ENCODE measurements at places on chromosomes 5 and 9.

- DNase-seq: no peak
These were observed 124.8 kb upstream of the RAD23B start for GRCh38 chr9:107158321-107158720.

GRCh38 chr5:10545084-10545483 is 18.8 kb upstream of the ANKRD33B start:
- no peak for DNase-seq

DNA sequence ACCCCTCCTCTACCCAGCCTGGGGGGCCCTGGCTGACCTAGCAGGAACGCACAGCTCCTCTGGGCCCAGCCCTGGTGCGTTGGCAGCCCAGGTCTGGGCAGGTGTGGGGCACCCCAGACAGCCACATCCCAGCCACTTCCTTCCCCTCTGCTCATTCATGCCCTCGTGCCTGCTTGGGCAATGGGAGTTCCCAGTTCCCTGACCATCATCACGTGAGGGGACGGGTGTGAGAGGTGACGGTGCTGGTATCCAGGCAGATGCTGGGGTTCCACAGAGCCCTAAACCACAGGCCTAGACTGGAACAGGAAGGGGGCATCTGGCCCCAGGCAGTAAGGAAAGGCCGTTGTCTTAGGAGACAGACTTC is 8.4 kb downstream of the RALGDS start:
- no peak for DNase-seq

- no peak for DNase-seq
These were observed 87.1 kb upstream of the FBXW11 start for GRCh38 chr5:172093559-172093958.

DNA sequence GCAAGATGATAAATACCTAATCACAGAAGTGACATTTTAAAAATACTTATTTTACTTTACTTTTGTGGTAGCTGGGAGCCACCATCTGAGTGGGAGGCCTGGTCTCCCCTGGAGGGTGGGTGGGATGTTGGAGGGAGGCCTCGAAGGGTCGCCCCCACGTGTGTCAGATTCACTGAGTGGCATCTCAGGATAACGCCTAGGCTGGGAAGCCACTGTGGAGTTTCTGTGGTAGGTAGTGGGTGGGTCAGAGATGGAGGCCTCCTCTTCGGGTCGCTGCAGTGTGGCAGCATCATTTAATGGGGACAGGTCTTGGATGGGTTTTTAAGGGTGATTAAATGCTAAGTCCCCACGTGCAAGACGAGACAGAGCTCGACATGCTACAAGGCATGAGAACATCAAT is 1154.8 kb upstream of the CDH18 start:
- DNase-seq: no peak

- no peak for DNase-seq
These were observed 10.5 kb downstream of the EXD3 start for GRCh38 chr9:137412431-137412830.

GRCh38 chr9:115891929-115892328 is 261.7 kb upstream of the PAPPA start:
- DNase-seq: no peak

DNA sequence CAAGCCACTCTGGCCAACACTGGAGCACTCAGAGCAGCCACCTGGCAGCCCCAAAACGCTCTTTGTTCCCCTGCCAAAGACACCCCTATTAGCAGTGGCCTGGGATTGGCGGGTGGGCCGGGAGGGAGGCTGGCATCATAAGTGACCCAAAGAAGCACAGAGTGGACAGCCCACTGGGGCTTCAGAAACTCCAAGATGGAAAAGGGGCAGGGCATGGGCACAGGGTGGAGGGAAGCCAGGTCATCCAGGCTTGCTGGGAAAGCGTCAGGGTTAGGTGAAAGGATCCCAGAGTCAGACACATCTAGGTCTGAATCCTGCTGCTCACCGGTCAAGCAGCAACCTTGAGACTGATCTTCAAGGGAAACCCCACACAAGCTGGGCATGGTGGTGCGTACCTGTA is 14.8 kb downstream of the EEIG1 start:
- DNase-seq: no peak

GRCh38 chr5:178546675-178547033 is 43.5 kb downstream of the COL23A1 start:
- no peak for DNase-seq

DNA sequence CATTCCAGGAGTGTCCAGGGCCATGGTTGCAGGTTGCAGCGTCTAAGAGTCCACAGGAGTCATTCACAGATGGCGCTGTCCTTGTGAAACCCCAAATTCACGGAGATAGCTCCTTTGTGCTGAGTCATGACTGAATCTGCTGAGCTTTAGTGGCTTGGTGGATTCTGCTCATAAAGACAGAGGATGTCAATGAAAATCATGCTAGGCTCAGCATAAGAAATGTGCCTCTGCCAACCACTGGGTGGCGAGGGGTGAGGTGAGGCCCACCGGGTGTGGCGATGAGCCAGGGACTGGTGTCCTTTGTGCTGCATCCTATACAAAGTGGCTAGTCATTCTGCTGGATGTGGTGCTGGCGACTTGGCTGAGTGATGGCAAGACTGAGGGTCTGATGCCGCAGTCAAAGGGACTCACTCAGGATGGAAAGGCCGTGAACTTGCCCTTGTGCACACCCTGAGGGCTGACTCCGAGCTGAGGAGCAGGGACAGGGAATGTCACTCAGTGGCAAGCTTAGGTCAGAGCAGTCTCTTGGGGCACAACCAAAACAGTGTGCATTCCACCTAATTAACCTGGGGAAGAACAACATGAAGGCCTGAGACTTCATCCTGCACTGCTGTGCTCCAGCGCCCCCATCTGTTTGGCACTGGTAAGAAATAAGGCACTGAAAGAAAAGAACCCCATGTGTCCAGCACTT is 71.5 kb downstream of the DAP start:
- no peak for DNase-seq

- no peak for DNase-seq
These were observed 12.1 kb upstream of the NCS1 start for GRCh38 chr9:130159915-130160670.

DNA sequence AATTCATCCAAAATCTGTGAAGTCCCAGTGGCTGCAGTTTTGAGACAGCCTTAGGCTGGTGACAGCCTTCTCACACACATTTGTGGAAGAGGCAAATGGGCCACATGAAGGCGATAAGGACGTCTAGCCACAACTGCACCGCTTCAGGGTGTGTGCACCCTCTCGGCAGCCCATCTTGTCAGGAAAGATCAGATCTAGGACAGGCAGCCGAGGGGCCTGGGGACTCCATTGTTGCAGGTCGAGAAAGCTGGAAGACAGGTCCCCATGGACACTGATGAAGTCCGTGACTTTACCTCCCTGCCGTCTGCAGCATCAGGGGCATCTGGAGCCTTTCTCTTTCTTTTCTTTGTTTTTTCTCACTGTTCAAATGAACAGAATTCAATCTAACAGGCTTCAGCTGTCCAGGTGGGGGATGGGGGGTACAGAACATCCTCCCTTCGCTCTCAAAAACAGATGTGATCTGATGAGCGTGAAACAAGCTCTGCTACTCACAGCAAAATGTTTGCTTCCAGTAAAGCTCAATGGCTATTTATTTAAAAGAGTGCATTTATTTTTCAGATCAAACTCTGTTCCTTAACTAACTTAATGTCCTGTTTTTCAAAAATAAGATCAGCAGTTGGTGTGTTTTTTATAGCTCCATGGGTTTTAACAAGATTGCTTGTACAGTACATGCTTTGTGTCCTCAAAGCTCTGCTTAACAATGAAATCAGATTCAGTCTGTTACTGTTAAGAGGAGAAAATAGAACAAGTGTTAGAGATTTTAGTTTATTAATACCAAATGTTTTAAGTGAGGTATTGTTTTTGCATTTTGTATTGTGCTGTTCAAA is 111.8 kb upstream of the OTULINL start:
- DNase-seq: no peak

- DNase-seq: no peak
These were observed 40.3 kb downstream of the ZNF354A start for GRCh38 chr5:178690208-178690607.

GRCh38 chr9:35001803-35002502 is 12.4 kb downstream of the DNAJB5 start:
- DNase-seq: no peak

GRCh38 chr9:105172436-105172835 is 72.0 kb upstream of the SLC44A1 start:
- no peak for DNase-seq

- no peak for DNase-seq
These were observed 246.2 kb downstream of the MAN2A1 start for GRCh38 chr5:109935833-109936490.

GRCh38 chr9:135962696-135963307 is 1.6 kb upstream of the UBAC1 start:
- no peak for DNase-seq

DNA sequence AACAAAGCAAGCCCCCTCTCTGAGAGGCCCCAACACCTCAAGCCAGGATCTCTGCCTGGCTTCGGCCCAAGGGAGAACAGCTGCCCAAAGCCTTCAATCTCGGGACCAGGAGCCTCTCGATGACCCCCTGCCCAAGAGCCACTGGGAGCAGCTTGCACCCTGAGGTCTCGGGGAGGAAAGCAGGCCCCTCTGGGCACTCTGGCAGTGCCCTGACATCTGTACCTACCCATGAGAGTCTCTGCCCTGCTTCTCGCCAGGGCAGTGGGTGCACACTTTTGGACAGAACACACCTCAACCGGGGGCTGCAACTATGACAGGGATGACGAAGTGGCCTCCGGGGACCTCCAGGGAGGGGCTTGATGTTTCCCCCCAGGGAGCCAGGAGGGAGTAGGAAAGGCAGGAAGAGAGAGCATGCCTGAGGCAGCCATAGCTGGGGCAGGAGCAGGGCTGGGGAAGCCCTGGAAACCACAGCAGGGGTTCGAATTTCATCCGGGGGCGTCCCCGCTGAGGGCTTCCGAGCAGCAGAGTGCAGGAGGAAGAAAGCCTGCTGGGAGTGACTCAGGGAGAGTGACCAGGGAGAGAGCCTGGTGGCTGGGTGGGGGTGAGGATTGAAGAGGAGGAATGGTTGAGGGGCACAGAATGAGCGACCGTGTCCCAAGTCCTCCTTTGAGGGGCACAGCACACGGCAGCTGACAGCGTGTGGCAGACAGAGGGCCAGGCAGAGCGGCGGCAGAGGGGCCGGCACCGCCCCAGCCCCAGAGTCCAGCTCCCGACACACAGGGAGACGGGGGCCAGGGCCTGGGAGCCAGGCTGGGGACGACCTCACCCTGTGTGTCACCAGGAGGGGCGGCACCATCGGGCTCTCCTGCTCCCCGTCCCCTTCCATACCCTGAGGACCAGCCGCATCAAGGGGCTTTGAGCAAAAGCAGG is 1.8 kb downstream of the LPCAT1 start:
- DNase-seq: no peak

DNA sequence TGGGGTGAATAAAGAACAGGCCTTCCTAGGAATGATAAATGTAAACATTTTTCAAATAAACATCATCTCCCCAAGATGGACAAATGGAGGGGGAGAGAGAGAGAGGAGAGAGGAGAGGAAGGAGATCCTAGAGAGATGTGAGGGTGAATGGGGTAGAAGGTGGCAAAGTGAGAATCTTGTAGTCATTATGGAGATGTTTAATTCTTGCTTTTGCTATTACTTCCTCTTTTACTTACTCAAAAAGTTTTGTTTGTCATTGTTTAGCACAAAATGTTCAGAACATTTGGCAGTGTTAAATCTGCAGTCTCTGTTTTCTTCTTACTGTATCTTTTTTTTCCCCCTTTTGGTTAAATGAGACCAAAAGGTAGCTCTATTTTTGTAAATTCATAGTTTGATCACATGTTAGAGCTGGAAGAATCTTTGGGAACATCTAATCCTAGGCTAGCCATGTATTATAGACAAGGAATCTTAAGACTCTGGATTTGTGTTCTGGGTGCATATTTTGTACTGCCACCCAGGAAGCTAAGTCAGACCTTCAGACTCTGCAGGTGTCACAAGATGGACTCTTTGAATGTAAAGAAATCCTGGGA is 266.1 kb downstream of the NTRK2 start:
- no peak for DNase-seq

DNA sequence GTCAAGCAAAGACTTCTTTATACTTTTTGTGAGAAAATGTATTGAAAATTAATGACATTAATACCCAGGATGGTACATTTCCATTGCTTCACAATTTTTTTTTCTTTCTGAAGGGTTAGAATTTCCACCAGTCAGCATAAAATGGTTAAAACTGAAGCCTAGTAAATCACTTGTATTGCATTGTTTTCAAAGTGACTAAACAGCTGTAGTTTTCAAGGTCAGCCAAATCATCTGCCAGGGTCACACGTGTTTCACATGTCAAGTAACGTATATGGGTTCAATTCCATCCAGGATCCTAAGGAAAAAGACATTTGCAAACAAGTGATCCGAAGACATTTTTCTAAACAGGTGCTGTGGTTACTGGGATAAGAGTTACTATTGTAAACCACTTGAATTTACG is 574.2 kb downstream of the RAB3C start:
- DNase-seq: no peak

DNA sequence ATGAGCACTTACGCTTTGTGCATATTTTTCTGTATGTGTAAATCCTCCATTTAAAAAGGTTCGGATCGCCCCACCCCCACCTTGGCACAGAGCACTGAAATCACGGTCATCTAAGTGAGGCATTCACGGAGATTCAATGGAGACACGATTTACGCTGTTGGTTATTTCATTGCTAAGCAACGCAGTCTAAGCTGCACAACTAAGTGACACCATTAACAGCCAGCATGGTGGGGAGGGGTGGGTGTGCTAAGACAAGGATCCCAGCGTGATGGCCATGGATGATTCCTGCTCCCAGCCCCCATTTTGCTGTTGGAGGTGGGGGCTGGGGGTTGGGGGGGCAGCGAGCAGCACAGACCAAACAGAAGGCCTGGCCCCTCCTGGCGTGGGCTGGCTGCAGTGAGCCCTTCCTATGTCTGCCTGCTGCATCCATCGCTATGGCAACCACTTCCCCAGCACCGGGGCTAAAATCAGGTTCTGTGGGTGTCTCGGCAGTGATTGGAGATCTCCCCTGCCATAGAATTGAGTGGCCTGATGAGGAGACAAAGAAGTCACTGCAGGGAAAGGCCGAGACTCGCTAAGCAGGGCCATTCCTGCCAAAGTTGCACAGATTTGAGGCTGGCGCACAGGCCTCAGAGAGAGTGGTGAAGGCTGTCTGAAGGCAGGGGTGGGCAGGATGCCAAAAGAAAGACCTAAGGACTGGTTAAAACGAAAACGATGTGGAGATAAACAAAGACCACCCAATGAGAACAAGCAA is 14.3 kb upstream of the MARCHF6 start:
- DNase-seq: peak; percentile 96

GRCh38 chr9:27413511-27414219 is 110.4 kb upstream of the IFNK start:
- DNase-seq: no peak

All from NCI-H2081 treated with DMSO at 0.1 percent for 48 hours (cell line).